Dermis blood vessel endothelial cell (primary cell): ENCODE measurements at places on chromosomes 6 and 20.

DNA sequence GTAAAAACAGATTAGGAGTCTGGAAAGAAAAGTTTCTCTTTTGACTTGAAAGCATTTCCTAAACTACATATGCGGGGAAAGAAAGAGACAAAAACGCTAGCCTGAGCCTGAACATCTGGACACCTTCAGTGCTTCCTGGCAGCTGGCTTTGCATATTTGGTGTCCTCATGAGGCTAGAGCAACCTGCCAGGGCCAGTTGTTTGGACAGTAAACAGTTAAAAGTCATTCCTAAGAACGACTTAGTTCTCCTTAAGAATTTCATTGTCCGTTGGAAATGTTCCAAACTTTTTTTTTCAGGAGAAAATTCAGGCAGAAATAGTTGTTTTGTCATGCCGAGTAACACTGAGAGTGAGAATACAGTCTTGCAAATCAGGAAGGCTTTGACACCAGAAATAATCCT, 199.8 kb downstream of the SMOC2 start:
- no peak for DNase-seq

DNA sequence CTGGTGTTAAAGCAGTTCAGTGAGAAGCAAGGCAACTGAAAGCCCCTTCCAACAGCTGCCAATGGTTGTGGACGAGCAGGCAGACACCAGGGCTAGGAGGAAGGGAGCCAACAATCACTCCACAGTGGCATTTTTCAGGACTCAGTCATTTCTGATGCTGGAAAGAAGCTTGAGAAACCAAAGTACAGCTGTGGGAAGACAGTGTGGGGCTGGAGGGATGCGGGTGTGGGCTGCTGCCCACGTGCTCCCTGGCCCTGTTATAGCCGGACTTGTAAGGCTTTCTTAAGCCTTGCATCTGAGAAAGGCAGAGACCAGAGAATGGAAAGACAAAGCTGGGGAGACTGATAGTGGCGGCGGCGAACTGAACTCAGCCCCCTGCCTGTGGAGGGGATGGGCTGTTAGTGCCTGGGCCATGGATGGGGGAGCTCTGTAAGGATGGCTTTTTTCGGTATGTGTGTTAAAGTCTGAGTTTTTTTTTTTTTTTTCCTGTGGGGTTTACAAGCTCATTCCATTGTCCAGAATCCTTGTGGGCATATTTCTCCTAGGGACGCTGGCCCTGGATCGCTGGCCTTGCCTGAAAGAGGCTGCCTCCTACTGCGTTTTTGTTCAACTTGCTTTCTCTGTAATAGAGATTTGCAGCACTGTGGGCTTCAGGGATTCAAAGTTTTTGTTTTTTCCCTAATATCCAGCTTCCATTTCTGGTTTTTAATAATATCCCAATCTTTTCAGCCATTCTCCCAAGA, 91.7 kb downstream of the GJA10 start:
- no peak for DNase-seq

DNA sequence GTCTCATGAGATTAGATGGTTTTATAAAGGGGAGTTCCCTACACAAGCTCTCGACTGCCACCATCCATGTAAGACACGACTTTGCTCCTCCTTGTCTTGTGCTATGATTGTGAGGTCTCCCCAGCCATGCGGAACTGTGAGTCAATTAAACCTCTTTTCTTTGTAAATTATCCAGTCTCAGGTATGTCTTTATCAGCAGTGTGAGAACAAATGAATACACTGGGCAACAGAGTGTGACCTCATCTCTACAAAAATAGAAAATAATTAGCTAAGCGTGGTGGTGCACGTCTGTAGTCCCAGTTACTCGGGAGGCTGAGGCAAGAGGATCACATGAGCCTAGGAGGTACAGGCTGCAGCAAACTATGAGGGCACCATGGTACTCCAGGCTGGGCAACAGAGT, 51.3 kb downstream of the MDN1 start:
- no peak for DNase-seq

DNA sequence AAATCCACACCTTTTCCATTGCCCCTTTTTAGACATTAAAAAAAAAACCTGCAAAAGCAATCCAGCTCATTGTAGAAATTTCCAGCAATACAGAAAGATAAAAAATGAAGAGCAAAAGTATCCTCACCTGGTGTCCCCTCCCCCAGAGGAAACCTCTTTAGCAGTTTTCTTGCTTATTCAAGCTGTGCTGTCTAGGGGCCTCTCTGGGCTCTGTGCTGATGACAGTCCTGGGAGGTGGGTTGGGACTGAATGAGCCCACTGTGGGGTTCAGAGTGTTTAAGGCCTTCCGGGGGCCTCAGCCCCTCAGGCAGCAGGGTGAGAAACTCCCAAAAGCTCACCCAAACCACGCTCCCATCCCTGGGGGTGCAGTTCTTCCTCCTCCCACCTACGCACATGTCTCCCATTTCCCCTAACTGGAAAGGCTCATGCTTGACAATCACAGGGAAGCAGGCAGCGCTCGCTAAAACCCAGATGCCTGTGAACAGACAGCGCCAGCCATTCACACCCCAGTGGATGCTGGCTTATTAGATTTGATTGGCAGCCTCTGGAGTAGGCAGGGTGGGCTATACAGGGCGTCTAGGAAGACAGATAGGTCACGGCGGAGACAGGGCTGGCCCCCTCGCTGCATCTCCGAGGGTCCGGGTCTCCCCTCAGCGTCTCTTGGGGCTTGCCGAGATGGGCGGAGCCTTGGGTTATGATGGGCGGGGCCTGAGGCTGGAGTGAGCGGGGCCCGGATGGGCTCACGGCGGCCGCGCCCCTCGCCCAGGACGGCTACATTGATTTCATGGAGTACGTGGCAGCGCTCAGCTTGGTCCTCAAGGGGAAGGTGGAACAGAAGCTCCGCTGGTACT, 4.6 kb downstream of the GUCA1A start:
- DNase-seq, result no peak

- DNase-seq, result peak; percentile 62
These were observed 124.9 kb downstream of the ADAT2 start for GRCh38 chr6:143325379-143326140.
